ENCODE measurements at places on chromosomes 6 and 20.

GRCh38 chr20:63495741-63496595 is 2.9 kb downstream of the EEF1A2 start:
- peak; percentile 72 for DNase-seq

GRCh38 chr6:11218102-11218442 is 14.4 kb downstream of the NEDD9 start:
- DNase-seq, result no peak

GRCh38 chr6:142679907-142680700 is 264.9 kb downstream of the HIVEP2 start:
- peak; percentile 71 for DNase-seq

- DNase-seq, result no peak
Measured at GRCh38 chr20:57210054-57210910, 56.2 kb downstream of the BMP7 start.

DNA sequence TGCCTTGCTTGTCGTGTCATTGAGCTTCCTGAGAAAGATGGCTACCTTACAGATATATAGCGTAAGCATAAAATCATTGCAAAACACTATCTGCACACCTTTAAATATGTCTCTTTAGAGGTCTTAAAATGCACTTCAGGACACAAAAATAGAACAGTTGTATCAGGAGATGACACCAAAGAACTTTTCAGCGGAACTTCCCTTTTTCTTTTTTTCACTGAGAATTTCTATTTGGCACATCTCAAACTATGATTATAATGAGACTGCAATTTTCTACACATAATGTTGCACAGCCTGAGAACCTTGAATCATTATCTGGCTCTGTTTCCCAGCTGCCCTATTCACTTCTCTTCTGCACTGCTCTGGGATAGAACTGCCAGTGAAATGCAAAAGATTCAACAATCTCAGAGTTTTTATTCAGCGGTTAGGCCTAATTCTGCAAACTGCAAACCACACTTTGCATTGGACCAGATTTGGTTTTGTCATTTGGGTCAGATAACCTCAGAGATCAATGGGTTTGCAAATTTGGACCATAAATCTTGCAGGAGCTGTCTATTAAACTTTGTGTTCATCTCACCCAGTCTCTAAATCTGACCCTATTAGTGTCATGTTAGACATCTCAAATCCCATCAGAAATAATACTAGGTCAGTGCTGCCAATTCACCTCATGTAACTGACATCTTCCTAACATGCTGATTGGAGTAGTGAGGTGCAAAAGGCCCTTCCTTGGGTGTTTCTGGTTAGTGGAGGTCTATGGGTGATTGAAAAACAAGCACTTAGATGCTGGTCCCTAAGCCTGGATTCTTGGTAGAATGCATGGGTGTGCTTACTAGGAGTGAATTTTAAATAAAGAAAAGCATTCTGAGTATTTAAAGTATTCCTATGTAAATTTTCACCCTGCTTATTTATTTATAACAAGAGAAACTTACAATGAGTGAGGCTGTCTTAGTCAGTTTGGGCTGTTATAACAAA is 382.7 kb downstream of the UTRN start:
- no peak for DNase-seq

Data from AG08395 (cell line).